Naive thymus-derived CD8-positive, alpha-beta T cell (primary cell): ENCODE measurements at places on chromosomes 1 and 21. TPM values are rescaled to one million over a fixed set of nuclear protein-coding genes. Genes with fewer than 3 reads are reported as not detected.

DNA sequence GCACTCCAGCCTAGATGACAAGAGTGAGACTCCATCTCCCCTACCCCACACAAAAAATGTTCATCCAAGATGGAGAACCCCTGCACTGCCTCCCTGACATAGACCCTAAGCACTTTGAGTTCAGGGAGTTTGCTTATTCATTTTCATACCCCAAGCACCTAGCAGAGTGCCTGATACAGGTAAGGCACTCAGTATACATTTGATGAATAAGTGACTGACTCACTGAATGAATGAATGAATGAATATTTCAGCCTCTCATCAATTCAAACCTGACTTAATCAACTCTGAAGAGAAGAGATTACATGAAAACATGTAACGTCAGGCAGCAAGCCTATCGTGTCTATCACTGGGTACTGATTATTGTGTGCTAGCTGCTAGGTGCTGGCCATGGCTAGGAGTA is 121.3 kb upstream of the GADD45A start:
- no peak for DNase-seq

GRCh38 chr1:226649780-226650179 is 89.3 kb downstream of the ITPKB start:
- DNase-seq: no peak

DNA sequence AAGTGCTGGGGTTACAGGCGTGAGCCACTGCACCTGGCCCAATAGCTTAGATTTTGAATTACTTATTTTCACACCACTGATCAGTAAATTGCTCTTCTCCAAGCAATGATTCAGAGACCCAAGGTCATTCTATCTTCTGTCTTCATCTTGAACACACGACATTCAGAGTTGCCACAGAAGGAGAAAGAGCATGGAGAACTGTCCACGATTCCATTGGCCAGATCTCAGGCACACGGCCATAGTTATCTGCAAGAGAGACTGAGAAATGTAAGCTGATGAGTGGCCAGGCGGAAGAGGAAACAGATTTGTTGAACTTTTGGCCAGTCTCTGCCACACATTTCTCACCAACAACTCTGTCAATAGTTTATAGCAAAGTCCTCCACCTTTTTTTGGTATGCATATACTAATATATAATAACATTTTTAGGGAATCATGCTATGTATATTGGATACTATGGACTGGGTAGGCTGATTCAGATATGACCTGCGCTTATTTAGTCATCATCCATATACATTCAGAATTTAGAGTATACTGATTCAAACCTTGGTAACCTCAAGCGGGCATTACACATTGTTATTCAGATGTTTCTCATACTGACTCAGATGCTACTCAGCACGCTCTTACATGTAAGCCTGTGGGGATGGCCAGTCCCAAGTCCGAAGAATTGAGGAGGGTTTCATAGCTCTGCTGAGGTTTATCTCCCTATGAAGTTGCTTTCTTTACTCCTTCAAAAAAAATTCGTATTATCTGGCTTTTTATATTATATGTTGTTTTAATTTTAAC is 25.5 kb upstream of the CAP1 start:
- DNase-seq: no peak

GRCh38 chr21:35134309-35134708 is 85.2 kb upstream of the RUNX1 start:
- no peak for DNase-seq

Gene CDA
- not detected for total RNA-seq

Gene KANK4
- total RNA-seq: not detected

GRCh38 chr1:206903687-206904086 is 6.4 kb downstream of the IL24 start:
- no peak for DNase-seq

Gene VSIG8
- not detected for total RNA-seq

- DNase-seq: peak; percentile 50
These were observed 582 bp downstream of the SLC37A1 start for GRCh38 chr21:42513985-42514882.

DNA sequence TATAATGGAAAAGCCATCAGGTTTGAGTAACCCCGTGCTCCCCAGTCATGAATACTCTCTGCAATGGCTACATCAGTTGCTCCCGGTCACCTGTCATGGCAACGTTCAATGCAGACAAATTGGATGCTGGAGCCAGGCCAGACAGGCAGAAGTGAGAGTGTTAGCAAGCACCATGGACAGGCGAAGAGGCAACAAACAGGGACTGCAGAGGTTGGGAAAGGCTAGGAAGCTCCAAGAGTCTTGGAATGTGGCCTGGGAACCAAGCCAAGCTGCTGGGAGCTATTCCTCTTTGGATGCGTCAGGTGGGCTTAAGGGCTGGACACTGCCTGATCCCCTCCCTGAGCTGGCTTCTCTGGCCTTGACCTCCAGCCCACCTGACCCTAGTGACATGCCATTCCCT is 102.9 kb downstream of the ACTL8 start:
- no peak for DNase-seq

Gene UCK2
- 2.1 TPM for total RNA-seq

DNA sequence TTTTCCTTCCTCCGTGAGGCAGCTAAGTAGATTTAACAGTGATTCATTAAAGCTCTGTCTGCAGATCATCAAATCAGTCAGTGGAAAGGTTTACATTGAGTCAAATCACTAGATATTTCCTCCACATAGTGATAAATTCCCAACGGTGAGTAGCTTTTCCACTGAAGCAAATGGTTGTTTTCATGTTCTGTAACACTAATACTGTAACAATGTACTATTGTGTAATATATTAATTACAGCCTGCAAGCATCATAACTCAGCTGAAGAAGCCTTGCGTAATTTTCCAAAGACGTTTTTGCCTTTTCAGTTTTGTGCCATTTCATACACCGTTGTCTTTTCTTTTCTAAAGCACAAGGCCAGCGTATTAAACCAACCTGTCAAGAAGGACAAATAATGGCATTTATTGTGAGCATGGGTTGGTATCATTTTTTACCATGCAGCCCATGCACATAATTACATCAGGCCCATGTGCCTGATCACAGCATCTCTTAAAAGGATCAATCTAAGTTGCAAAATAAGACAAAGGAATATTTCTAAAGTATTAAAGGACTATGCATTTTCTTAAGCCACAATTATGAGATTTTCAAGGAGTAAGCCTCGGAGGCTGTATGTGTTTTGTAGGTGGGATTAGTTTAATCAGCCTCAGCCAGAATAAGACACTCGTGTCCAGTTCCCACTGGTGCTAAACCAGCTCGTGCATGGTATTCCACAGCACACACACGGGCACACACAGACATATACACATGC is 16.7 kb upstream of the PDE9A start:
- no peak for DNase-seq

DNA sequence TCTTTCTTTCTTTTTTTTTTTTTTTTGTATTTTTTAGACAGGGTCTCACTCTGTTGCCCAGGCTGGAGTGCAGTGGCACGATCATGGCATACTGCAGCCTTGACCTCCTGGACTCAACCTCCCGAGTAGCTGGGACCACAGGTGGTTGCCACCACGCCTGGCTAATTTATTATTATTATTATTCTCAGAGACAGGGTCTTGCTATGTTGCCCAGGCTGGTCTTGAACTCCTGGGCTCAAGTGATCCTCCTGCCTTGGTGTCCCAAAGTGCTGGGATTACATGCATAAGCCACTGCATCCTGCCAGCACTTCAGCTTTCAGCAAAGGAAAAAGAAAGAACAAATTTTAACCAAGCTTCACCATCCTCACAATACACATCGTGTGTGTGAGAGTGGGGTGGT is 97.9 kb upstream of the SERBP1 start:
- no peak for DNase-seq

GRCh38 chr1:2320006-2320405 is 71.3 kb downstream of the MORN1 start:
- no peak for DNase-seq

DNA sequence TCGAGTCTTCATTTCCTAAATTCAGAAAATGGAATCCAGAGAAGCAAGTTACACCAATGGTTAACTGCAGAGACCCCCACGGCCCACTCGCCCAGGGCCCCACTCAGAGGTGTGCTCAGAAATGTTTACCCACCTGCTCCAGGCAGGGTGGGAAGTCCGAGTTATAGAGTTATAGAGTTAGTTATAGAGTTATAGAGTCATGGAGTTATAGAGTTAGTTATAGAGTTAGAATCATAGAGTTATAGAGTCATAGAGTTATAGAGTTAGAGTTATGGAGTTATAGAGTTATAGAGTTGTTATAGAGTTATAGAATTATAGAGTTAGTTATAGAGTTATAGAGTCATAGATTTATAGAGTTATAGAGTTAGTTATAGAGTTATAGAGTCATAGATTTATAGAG is 31.7 kb downstream of the UBASH3A start:
- DNase-seq: no peak

DNA sequence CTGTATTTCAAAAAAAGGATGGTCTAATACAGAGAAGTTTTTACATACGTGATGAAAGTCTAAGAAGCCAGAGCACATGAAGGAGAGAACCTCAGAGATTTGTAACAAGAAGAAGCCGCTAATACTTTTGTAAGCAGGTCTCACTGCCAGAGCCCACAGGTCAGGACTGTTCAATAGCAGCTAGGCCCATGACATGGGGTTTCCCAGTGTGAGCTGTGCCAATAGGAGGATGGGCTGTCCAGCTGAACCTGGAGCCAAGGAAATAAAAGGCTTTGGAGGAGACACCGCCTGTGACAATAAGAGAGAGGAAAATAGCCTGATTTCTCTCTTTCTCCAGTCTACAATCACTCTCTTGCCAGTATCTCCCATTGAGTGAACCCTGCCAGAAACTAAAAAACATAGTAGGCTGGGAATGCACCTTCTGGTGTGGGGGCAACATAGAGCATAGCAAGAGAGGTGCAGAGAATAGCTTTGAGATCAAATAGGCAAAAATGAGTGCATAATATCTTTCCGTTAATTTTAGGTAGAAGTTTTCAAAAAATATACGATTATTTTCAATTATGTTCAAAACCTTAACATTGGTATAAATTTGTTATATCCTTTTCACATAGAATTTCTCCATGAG is 360.3 kb downstream of the NEGR1 start:
- no peak for DNase-seq

- no peak for DNase-seq
These were observed 16.7 kb downstream of the RAB3B start for GRCh38 chr1:51973587-51974474.

DNA sequence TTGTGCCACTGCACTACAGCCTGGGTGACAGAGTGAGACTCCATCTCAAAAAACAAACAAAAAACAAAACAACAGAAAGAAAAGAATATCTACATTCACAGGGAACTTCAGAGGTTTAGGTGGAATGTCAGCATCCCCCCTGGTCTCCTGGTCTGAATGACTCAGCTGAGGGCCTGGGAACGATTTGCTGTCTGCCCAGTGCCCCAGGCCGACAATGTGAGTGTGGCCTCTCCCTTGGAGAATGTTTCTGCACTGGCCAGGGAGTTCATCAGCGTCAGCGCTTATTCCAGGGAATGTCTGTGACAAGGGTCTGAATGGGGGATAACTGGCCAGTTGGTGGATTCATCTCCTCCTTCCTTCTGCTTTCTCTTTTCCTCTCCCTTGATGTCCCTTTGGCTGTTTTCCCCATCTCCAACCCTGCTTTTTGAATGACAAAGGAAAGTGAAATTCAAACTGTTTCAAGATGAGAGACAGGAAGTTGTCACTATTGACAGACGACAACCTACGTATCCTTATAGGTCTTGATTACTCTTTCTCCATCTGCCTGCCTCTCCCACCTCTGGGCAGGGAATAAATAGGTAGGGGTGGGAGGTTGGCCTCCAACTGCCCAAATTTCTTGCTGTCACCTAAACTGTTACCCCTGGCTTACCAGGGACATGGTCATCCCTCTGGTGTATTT is 213.1 kb downstream of the HHAT start:
- DNase-seq: no peak

DNA sequence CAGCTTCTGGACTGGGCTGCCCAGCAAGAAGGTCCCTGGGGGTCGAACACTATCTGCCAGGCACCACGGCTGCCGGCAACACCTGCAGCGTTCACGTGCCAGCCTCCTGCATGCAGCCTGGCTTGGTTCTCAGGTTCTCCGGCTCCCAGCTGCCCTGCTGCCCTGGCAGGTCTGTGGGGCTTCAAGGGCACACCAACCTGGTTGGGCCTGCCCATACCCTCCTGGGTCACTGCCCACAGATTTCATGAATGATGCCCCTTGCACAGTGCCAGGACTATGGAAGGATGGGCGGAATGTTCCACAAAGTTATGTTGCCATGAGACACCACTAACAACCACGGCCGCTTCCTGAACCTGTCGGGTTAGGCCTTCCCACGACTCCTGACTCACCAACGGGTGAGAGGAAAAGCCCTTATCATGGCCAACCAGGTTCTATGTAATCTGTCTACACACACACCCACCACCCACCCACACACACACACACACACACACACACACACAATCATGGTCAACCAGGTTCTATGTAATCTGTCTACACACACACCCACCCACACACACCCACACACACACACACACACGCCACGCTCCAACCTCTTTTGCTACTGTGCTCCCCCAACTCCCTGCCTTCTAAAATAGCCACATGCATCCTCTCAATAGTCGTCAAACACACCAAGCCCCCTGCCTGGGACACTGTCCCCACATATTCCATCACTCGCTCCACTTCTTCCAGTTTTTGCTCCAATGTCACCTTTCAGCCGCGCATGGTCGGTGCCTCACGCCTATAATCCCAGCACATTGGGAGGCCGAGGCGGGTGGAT is 32.2 kb downstream of the HSPG2 start:
- no peak for DNase-seq

DNA sequence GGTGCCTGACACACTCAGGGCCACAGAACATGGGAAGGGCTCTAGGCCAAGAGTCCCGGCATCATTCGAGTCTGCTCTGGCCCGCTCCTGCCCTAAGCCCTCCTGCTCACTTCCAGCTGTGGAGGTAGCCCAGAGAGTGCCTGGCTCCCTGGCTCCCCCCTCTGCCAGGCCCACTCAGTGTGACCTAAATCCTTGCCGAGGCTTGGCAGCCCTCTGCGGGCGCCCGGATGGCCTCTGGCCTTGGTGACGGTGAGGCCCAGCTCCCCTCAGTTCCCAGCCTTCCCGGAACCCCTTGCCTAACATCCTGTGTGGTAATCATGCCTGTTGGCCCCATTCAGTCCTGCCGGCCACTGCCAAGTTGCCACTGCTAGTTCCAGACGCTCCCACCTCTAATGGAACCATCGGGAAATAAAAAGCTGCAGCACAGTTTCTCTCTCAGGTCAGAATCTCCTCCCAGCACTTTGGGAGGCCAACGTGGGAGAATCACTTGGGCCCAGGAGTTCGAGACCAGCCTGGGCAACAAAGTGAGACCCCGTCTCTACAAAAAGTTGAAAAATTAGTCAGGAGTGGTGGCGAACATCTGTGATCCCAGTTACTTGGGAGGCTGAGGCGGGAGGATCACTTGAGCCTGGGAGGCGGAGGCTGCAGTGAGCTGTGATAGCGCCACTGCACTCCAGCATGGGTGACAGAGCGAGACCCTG is 1.2 kb upstream of the H6PD start:
- no peak for DNase-seq

GRCh38 chr1:54199151-54199764 is 572 bp downstream of the CYB5RL start:
- DNase-seq: no peak

- no peak for DNase-seq
These were observed 19.8 kb upstream of the PTP4A2 start for GRCh38 chr1:31957701-31958674.
